CD4-positive, CD25-positive, alpha-beta regulatory T cell (primary cell): ENCODE measurements at places on chromosomes 2 and 18.
A peak's percentile ranks its signal among the peaks of the same experiment; 100 is the strongest.

DNA sequence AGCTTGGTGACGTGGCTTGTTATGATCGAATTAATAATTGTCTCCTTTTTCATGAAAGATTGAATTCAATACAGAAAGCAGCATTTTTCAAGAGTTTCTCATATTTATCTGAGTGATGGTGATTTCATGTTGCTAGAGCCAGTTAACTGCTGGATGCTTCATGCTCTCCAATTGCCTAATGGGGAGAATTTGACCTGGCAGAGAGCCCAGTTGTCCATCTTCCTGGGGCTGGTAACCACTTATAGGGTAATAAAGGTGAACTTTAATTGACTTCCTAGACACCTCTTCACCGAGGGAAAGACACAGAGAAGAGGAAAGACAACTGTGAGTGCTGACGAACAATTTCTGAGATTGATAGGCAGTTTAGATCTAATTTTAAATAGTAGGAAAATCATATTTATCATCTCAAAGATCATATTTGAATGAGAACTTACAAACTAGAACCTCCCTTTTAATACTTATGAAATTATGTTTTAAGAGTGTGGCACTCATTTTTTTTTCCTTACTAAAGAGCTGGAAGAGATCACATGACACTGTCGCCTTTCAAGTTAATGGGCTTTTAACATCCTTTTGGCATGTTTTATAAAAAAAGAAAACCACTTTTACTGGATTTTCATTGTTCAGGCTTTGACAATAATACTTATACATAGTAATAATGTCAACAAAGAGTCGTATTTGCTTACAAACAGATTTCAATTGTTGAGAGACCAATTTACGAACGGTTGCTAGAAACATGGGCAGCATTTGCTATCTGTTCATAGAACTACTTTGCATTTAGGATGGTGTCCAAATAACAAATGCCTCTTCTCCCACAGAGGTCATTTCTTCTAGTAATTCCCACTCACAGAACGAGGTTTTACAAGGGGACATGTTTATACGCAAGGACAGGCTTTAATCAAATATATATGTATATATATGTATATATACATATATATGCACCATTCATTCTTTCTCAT, 153.3 kb downstream of the RAPGEF4 start:
- no peaks in the 10 kb centered on the region for H3K4me1 ChIP-seq
- no peaks in the 10 kb centered on the region for H3K36me3 ChIP-seq
- H3K27ac ChIP-seq, result no peak overlapping the region
- H3K27me3 ChIP-seq, result no peaks in the 10 kb centered on the region
- no peak overlapping the region for H3K4me3 ChIP-seq

DNA sequence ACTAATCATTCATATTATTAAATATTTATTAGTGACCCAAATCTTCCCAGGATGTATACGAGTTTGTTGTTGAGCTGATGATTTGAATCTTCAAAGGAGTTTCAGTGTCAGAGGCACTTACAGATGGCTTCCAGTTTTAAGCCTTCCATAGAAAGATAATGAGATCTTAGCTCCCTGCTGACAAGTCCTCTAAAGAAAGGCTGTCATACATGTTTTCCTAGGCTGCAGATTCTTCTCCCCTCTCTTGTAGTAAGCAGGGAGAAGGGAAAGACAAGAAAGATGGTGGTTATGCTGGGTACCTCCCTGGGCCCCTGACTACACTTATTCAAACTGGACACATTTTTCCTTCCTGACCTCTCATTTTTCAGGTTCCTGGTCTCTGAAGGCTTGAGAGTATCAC, 8.1 kb upstream of the GAREM1 start:
- H3K4me3 ChIP-seq, result no peak overlapping the region
- H3K27ac ChIP-seq, result no peak overlapping the region
- H3K4me1 ChIP-seq, result no peaks in the 10 kb centered on the region

DNA sequence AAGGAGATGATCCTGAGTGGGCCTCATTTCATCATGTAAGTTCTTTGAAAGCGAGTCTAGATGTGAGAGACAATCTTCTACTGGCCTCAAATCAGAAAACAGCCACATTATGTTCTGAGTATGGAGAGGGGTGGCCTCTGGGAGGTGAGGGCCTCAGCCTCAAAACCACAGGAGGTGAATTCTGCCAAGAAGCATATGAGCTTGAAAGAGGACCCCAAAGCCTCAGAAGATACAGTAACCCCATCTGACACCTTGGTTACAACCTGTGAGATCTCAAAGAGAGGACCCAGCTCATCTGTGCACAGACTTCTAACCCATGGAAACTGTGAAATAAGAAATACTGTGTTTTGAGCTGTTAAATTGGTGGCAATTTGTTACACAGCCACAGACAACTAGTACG, 200.1 kb downstream of the ARHGAP15 start:
- H3K4me3 ChIP-seq, result no peak overlapping the region
- no peak for DNase-seq
- no peaks in the 10 kb centered on the region for H3K27me3 ChIP-seq

DNA sequence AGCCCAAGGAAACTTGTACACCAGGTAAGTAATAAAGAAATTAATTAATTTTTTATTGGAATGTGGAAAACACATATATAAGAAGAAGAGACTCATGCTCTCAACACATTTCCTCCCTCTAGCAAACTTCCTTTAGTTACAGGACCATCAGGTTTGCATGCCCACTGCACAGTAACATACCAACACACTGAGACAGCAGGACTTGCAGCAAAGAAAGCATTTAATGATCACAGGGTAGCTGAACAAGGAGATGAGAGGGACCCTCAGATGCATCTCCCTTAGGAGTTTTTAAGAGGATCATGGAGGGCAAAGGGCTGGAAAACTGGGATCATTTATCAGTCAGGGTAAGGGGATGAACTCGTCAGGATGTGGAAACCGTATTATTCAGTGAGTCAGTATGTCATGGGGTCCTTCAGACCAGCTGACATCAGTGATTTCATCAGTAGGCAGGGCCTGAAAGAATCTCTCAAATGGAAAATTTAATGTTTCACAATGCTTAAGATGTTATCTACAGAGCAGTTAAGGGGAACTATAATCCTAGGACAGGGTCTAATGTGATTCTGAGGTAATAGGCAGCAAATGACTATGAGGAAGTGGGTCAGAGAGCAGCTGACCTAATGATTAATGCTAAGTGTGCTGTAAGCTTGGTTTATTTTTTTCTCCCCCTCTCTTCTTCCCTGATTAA, 193.8 kb upstream of the RND3 start:
- H3K4me1 ChIP-seq, result no peaks in the 10 kb centered on the region
- no peak overlapping the region for H3K4me3 ChIP-seq
- no peak for DNase-seq
- no peak overlapping the region for H3K27ac ChIP-seq

DNA sequence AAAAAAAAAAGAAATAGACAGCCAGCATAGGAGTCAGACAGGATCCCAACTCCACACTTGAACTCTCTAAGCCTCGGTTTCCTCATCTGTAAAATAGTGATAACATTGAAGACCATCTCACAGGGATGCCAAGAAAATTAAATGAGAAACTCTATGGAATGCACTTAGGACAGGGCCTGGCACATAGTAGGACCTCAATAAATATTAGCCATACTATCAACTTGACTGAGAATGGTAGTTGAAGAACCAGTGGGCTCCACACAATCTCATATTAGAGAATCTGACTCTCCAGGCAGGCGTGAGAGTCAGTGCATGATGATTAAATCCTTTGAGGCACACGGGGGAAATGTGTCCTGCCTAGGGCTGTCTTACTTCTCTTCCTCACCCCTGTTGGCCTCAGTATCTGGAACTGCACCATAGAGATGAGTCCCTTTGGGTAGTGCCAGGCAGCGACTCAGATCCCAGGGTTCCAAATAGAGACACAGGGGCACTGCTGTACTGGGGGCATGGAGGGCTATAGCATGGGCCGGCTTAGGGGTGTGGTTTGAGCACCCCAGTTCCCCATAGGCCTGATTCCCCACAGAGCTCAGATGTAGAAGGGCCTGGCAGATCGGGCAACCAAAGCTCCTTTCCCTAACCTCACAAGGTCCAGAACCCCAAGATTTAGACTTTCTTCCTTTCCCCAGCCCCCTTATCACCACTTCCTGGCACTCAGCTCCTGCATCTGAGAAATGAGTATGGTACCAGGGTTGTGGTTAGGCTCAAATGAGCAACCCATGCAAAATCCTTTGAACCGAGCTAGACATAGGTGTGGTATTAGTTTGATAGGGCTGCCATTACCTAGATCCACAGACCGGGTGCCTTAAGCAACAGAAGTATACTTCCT, 51.3 kb upstream of the CAB39 start:
- H3K4me3 ChIP-seq, result peak overlapping the region; percentile 53
- H3K27ac ChIP-seq, result peak overlapping the region; percentile 71
- no peaks in the 10 kb centered on the region for H3K36me3 ChIP-seq
- DNase-seq, result peak; percentile 33
- H3K27me3 ChIP-seq, result no peaks in the 10 kb centered on the region

- no peaks in the 10 kb centered on the region for H3K27me3 ChIP-seq
- no peak overlapping the region for H3K27ac ChIP-seq
- H3K36me3 ChIP-seq, result no peaks in the 10 kb centered on the region
- H3K4me3 ChIP-seq, result no peak overlapping the region
- no peaks in the 10 kb centered on the region for H3K4me1 ChIP-seq
- no peak for DNase-seq
These were observed 66.2 kb upstream of the SALL3 start for GRCh38 chr18:78913395-78913794.

DNA sequence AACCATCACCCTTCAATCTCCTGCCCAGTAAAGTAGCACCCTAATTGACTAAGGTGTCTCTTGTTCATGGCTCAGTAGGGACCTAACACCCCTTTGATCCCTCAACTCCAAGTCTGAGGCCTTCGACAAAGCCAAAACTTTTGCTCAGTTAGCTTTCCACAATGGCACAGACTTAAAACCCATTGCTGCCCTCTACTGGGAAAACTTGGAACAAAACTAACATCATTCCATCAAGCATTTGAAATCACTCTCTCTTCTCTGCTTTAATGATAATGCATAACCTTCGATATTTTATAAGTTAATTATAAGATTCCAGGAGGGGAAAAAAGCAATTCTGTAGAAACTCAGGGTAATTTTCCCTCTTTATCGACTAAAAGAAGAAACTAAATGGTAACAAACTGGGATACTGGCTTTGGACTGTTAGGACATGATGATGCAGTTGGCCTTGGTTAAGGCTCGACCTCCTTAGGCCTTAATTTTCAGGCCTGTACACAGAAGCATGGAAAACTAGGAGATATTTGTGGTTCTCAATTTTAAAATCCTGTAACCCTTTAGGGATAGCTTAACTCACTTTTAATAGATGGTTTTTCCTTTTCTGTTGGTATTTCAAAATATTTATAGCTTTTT, 127.8 kb downstream of the STK39 start:
- peak; percentile 36 for DNase-seq
- H3K4me3 ChIP-seq, result no peak overlapping the region
- peaks cover 55% of the 10 kb centered on the region for H3K36me3 ChIP-seq

DNA sequence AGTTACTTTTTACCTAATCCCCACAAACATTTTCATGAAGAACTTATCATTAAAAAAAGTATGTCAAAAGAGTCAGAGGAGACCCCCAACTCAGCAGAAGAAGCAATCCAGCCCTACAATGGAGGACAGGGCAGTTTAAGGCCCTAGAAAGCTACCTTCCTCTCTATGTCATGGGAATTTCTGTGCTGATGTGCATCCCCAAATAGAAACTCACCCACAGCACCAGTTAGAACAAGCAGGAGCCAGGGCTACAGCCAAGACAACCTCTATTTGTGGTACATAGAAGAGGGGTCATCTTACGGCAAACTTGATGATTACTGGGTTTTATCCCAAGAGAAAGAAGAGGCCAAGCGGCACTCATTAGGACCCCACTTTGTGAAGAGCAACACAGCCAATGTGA, 160.9 kb upstream of the CCDC150 start:
- no peak overlapping the region for H3K4me3 ChIP-seq
- no peak for DNase-seq
- H3K27me3 ChIP-seq, result no peaks in the 10 kb centered on the region
- no peaks in the 10 kb centered on the region for H3K36me3 ChIP-seq
- no peaks in the 10 kb centered on the region for H3K4me1 ChIP-seq
- no peak overlapping the region for H3K27ac ChIP-seq

DNA sequence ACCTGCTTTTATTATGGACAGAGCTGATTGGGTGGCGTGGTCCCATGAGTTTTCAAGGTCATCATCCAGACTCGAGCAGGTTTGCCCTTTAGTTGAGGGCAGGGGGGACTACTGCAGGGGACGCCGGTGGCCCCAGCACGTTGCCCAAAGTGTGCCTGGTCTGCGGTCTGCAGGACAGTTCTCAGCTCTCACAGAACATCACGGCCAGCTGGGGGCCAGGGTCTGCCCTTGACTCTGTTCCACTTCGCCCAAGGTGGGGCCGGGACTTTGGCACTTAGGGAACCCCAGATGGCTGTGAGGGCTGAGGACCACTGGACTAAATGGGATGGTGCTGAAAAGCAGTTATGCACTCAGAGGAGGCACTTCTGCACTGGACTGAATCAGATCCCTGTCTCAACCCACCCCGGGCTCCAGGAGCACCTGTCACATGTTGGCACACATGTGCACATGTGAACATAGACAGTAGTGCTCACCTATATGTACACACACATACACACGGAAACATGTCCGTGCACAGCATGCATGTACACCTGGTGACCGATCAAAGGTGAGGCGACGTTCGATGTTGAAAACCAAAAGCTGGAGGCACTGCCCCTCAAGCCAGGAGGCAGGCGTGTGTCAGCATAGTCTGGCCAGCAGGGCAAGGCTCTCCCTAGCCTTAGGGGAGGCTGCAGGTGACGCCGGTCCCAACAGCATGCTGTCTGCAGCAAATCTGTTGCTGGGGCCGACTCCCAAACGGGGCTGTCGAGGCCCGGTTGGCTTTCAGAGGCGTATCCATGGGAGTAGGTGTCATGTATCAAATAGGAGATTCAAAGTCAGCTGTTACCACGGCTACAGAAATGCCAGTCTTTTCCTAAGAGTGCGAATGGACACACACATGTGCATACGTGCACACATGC, 10.2 kb downstream of the ANO7 start:
- DNase-seq, result no peak
- no peaks in the 10 kb centered on the region for H3K4me1 ChIP-seq
- no peak overlapping the region for H3K27ac ChIP-seq
- H3K4me3 ChIP-seq, result no peak overlapping the region
- no peaks in the 10 kb centered on the region for H3K27me3 ChIP-seq

- H3K4me3 ChIP-seq, result no peak overlapping the region
- no peaks in the 10 kb centered on the region for H3K27me3 ChIP-seq
- no peaks in the 10 kb centered on the region for H3K4me1 ChIP-seq
- H3K27ac ChIP-seq, result no peak overlapping the region
- peaks cover 75% of the 10 kb centered on the region for H3K36me3 ChIP-seq
These were observed 44.7 kb downstream of the PDK1 start for GRCh38 chr2:172600557-172601008.

GRCh38 chr2:46284260-46284659, 12.9 kb upstream of the EPAS1 start:
- no peaks in the 10 kb centered on the region for H3K27me3 ChIP-seq
- no peaks in the 10 kb centered on the region for H3K36me3 ChIP-seq
- H3K27ac ChIP-seq, result no peak overlapping the region
